ENCODE measurements at places on chromosomes 7 and 10.
A peak's percentile ranks its signal among the peaks of the same experiment; 100 is the strongest.

DNA sequence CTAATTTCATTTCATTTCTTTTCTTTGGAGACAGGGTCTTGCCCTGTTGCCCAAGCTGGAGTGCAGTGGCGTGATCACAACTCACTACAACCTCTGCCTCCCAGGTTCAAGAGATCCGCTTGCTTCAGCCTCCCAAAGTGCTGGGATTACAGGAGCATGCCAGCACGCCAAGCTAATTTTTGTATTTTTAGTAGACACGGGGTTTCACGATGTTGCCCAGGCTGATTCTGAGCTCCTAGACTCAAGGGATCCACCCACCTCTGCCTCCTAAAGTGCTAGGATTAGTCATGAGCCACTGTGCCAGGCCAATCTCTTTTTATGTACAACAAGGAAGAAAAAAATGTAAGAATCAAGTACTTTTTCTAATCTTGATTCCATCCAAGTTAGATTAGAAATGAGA, 10.7 kb upstream of the KMT2E start:
- no peak for DNase-seq

- DNase-seq = no peak
Observed at GRCh38 chr7:26694141-26694540, 170.2 kb downstream of the SKAP2 start.

- DNase-seq = no peak
Observed at GRCh38 chr10:129771991-129772431, 192.1 kb downstream of the EBF3 start.

- DNase-seq = no peak
Observed at GRCh38 chr7:18125476-18125875, 97.8 kb upstream of the PRPS1L1 start.

DNA sequence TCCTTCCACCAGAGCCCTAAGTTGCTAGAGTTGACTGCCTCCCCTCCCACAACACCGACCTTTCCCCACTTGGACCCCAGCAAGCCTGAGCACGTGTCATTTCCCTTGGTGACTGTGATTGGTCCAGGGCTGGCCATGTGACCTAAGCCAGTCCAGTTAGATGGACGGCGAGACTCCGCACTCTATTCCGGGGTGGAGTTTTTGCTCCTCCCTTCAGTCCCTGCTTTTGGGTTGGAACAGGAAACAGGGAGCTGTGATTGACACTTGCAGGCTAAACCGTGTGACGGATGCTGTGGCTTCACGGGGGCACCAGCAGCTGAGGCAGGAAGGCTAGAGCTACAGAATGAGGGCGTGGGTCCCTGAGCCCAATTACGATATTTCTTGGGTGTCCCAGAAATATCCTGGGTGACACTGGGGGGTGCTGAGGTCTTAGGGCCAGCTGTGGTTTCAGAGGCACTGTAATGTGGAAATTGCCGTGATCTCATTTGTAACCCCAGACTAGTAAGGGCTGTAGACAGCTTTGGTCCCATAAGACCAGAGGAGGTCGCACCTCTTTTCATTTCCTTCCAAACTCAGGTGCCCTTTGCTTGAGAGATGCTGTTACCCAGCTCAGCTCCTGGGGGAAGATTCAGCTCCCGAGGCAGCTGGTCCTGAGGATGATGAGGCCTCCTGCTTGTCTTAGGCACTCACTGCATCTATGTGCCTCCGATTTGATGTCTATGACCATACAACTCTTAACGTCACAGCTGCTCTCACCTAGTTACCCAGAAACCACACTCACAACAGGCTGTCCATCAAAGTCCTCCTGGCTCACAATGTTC, 102.7 kb upstream of the NPTX2 start:
- no peak for DNase-seq

- DNase-seq = no peak
Observed at GRCh38 chr7:95658676-95659075, 62.4 kb upstream of the PDK4 start.

DNA sequence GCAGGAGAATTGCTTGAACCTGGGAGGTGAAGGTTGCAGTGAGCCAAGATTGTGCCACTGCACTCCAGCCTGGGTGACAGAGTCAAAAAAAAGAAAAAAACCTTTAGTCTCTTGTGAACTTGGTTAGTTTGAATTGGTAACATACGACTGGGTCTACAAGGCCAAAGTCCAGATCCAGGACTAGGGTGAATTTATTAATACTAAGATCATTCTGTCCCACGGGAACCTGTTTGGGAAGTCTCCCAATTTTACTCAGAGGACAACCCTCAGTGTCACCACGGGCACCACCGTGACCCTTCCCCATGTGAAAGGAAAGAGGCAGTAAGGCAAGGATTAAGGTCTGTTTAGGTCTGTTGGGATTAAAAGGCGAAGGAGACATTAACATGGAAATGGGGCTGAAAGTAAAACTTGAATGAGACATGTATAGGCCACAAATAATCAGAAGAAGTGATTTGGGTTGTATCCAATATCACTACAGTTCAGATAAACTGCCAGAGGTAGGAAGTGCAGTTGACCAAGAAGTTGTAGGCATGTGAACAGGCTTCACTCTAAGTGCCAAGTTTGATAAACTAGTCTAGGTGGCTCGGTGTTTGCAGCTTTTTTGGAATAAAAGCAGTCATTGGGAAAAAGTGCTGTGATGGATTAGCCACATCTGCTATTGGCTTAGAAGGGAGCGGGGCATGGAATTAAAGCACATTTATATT, 30.7 kb downstream of the MYOF start:
- no peak for DNase-seq

DNA sequence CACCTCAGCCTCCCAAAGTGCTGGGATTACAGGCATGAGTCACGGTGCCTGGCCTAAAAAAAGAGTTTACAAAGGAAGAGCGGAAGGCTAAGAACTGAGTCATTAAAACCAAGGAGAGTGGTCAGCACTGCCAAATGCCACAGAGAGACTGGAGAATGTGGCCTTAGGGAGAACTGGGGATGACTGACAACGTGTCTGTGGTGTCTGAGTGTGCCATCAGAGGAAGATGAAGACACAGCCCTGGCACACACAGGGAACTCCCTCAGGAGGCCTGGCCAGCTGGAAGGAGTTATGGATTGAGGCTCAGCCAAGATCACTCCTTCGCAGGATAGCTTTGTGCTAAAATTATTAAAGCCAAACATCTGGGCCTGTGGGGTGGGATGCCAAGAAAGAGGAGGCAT, 3.9 kb upstream of the INA start:
- DNase-seq = no peak

GRCh38 chr7:33922820-33923219, 17.5 kb downstream of the BMPER start:
- DNase-seq = no peak

GRCh38 chr10:4543938-4544533, 282.0 kb upstream of the AKR1E2 start:
- no peak for DNase-seq

DNA sequence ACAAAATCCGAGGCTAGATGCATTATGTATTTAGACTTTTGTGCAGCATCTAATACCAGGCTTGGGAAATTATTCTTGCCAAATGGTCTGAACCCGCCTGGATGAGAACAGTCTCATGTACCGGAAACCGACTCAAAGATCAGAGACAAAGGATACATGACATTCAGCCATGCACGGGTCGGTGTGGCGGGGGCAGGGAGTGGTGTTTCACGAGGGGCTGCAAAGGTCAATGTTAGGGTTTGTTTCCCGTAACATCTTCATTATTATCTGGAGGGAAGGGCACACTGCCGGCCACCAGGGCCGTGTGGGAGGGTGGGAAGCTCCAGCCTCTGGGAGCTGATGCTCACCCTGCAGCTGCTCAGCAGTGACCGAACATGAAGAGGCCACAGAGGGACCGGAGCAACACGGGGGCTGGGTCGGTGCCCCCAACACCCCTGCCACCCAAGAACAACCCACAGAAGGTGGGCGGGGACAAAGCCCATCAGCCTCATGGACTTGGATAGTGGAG, 23.1 kb downstream of the CNPY1 start:
- no peak for DNase-seq

- DNase-seq = no peak
Observed at GRCh38 chr7:48031111-48031510, 2.2 kb upstream of the SUN3 start.

GRCh38 chr7:123746055-123746454, 2.7 kb downstream of the WASL start:
- no peak for DNase-seq

GRCh38 chr10:43196981-43197833, 59.0 kb downstream of the CSGALNACT2 start:
- DNase-seq = no peak

DNA sequence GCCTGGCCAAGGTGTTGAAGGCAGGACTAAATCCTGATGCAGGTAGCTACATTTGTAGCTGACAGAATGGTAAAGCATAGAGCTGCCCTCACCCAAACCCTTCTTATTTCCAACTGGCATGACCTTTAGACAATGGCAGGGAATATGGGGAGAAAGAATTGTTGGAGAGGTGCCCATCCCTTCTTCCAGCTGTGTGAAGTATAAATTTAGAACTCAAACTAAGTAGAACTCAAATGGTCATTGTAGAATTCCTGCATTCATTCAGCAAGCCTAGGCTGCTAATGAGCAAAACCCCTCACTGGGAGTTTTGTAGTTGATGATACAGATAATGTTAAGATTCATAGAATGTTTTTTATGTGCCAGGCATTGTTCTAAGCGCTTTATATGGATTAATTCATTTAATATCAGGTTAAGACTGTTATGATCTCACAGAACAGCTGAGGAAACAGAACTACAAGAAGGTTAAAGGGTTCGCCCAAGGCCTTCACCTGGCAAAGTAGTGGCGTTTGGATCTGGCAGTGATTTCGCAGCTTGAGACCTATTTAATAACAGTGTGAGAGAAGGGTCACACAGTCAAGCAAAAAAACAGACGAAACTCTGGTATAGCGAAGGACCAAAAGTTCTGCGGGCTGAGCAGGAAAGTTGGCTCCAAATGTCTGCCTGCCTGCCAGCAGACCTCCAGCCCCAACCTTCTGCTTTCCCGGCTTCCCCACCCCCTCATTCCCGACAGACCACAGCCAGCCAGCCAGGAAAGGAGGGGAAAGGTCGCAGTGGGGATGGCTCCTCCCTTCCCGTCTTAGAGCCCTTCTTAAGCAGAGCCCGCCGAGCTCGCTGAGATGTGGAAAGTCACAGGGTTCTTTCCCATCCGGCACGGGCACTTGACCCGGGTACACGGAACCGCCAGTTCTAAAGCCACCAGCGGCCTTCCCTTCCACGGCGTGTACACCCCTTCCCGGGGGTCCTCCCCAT, 1.6 kb upstream of the HILPDA start:
- DNase-seq = peak; percentile 56

DNA sequence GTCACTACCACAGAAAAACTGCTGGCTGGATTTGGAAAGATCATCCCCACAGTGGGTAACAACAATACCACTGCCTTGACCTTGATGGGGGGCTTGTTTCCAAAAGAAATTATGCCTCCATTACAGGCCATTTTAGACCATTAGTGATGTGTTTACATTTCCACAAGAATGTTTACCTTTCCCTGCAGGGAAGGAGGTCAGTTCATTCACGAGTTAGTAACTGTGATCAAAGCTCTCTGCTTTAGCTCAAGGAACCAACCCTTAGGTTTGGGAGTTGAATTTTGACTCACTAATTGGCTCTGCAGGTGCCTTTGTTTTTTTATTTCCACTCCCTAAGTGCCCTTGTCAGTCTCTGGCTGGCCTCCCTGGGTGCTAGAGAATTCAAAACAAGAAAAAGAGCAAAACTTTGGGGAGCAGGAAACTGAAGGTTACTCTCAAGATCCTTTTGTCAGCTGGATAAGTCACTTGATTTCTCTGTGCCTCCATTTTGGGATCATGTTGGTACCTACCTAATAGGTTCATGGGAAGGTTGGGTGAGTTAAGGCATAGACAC, 41.1 kb upstream of the NUPR2 start:
- DNase-seq = no peak

DNA sequence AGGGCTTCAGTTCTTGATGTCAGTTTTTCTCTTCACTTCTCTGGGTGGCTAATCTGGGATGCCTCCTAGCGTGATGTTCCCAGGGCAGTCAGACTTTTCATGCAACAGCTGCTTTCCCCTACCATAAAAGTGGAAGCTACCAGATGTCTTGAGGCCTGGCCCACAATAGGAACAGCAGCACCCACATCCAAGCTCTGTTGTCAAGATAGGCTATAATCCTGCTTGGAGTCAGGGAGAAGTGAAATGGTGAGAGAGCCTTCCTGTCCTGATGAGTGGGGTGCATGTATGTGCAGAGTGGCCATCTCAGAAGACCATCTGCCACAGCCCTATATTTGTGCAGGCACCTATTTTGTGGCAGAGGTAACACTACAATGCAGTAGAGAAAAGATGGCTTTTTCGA, 108.0 kb downstream of the HTR5A start:
- DNase-seq = no peak

Measured in HuH-7 (cell line).